ENCODE measurements at places on chromosomes 1 and 21.
A peak's percentile ranks its signal among the peaks of the same experiment; 100 is the strongest.

DNA sequence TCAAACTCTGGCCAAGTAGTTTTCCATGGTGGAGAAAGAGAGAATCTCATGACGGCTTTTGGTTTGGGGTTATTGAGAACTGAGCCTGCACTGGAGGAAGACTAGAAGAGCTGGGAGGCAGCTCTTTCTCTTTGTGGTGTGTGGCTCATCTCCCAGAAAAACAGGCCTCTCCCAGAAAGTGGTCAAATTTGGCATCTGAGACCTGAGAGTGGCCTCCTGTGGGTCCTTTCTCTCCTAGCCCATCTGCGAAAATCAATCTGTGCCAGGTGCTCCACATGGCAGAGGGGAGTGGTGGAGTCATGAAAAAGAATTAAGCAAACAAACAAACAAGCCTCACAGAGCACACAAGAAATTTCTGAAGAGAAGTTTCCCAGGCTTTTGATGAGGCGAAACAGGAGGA, 305.0 kb downstream of the ST6GALNAC3 start:
- DNase-seq, result no peak

GRCh38 chr1:198232378-198232777, 75.6 kb downstream of the NEK7 start:
- no peak for DNase-seq

- no peak for DNase-seq
Measured at GRCh38 chr1:181548497-181548896, 65.2 kb downstream of the CACNA1E start.

DNA sequence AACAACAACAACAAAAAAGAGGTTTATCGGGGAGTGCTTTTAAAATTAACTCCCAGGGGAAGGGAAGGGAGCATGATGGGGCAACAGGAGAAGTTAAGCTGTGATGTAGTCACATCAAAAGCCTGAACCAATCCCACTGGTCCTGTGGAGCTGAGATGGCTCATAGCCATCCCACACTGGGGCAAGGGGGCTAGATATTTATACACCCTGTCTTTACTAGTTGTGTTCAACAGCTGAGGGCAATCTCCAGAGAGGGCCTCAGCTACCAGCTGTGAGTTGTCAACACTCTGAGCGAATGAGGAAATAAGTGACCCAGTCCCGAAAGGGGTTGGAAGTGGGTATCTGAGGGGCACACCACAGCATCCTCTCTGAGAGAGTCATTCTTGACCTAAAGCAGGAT, 31.0 kb upstream of the CREG1 start:
- DNase-seq, result no peak

GRCh38 chr1:15543589-15544568, 17.2 kb downstream of the DNAJC16 start:
- no peak for DNase-seq

DNA sequence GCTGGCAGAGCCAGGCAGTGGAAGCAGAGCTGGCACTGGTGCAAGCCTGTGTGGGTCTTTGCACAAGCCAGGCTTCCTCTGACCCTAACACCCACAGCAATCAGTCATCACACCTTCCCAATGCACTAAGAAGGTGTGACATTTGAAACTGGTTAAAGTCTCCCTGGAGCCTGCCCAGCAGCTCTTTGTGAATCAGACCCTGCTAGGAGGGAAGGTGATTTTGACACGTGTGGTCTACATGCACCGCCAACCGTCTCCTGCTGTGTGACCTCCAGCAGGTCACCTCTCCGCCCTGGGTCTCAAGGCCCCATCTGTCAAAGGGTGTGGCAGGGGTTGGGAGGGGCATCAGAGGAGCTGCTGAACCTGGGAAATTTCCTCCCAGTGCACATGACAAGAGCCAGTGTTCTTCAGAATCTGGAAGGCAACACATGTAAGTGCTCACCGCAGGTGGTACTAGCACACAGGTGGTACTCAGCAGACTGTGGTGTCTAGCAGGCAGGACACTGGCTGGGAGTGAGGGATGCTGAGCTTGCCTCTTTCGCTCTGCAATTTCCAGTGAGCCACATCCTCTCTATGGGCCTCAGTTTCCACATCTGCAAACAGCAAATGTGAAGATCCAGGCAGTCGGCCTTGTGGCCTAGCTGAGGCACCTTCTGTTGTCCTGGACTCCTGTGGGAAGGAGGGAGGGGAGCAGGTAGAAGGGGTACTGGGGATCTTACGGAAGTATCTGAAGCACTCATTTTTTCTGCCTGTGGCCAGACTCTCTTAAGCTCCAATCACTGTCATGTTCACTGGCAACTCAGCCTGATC, 123.2 kb downstream of the DMRTB1 start:
- no peak for DNase-seq

DNA sequence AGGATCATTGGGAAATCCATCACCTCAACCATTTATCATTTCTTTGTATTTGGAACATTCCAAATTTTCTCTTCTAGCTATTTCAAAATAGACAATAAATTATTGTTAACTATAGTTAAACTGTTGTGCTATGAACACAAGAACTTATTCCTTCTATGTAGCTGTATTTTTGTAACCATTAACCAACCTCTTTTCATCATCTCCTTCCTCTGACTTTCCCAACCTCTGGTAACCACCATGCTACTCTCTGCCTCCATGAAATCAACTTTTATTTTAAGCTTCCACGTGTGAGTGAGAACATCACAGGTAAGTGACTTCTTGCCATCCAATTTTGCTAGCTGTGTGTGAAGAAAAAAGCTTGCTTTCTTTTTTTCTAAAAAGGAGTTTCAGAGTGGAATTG, 418 bp downstream of the IFI44L start:
- DNase-seq, result no peak

DNA sequence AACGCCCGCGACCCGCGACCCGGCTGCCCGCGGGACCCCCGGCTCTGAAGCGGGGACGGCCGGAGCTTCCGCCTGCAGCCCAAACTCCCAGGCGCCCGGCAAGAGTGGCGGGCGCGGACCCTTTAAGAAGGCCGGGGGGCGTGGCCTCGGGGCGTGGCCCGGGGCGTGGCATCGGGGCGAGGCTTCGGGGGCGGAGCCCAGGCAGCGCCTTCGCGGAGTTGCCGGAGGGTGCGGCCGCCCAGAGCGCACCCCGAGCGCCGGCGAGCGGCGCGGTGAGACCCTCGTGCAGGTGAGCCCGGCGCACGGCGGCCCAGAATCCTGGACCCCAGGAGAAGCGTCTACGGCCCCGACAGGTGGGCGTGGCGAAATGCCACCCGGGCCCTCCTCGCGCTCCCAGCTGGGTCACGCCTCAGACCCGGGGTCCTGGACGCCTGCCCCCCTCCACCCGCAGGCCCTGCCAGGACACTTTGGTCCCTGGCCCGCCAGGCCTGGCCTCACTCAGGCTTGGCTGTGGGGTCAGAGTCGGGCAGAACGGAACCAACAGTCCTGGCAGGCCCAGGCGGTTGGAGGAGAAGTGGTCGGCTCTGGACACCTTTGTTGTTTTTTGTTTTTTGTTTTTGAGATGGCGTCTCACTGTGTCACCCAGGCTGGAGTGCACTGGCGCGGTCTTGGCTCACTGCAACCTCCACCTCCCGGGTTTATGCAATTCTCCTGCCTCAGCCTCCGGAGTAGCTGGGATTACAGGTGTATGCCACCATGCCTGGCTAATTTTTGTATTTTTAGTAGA, 14.4 kb downstream of the RNF223 start:
- peak; percentile 73 for DNase-seq

DNA sequence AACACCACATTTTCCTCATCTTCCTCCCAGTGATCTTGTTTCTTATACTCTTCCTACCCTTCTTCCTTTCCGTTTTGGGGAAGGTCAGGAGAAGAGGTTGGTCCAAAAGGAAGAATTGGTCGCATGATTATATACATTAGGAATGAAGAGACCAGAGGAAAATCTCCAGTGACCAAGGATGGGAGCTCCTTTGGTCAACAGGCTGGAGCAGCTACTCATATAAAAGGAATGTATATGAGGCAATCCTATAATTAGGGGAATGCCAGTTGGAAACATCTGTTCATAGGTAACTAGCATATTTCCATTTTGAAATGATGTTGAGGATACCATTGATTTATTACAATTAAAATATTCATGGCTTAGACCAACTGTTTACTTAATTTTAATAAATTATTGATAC, 114.5 kb downstream of the LRRC40 start:
- no peak for DNase-seq

- DNase-seq, result no peak
Measured at GRCh38 chr1:37851782-37852210, 7.6 kb downstream of the MTF1 start.

GRCh38 chr1:230340526-230341161, 85.5 kb downstream of the PGBD5 start:
- no peak for DNase-seq

Data from stimulated activated CD4-positive, alpha-beta T cell treated with anti-CD3 and anti-CD28 coated beads, TNF-alpha, amount 100 ng/mL, for 1 hour (primary cell).